Right renal pelvis (tissue), 4 donors: ENCODE measurements at places on chromosomes 5 and 9.

GRCh38 chr5:90434116-90434714, 24.7 kb upstream of the CETN3 start:
- DNase-seq: no peak

GRCh38 chr5:40446910-40447309, 232.8 kb upstream of the PTGER4 start:
- no peak for DNase-seq

DNA sequence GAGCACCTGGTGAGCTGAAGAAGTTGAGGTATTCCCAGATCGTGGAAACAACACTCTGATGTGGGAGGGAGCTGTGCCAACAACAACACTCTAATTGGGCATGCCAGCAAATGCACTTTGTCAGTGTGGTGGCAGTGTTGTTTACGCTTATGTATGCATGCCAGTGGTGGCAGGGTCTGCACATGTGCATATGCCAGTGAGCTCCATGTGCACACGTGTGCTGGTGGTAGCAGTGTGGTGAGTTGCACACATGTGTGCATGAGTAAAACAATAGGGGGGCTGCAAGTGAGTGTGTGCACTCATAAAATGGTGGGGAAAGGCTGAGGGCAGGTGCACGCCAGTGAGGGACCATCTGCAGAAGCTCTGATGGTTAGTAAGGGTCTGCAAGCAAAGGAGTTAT, 134.2 kb downstream of the DMRTA1 start:
- DNase-seq: no peak

- DNase-seq: no peak
Measured at GRCh38 chr9:107174441-107174840, 108.6 kb upstream of the RAD23B start.

DNA sequence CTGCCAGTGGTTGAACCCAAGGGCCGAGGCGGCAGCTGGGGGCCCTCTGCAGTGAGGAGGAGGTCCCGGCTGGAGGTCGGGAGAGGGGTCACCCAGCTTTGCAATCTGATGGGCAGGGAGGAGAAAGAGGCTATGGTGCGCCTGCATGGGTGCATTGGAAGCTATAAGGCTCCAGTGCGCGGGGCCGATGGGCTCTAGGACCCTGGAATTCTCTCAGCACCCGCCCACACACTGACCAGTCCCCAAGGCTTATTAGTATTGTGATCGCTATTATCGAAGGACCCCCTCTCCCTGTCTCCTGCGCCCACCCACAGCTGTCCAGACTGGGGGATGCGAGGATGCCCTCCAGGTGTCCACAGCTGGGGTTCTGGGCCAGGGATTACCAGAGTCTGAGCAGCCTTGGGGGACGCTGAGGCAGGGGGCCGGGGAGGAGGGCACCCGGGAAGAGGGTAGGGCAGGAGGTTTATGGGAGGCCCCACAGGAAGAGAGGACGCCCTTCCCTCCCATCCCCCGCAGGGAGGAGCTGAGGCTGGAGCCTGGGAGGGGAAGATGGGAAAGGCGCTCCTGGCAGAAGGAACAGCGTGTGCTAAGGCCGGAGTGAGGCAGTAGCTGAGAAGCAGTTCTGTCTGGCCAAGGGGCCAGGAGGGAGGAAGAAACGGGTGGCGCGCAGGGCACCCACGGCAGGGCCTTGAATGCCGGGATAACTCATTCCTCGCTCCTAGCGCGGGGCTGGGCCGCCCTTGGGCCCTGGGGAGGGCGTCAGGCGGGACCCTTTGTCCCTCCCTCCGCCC, 24.2 kb downstream of the C9orf50 start:
- no peak for DNase-seq

DNA sequence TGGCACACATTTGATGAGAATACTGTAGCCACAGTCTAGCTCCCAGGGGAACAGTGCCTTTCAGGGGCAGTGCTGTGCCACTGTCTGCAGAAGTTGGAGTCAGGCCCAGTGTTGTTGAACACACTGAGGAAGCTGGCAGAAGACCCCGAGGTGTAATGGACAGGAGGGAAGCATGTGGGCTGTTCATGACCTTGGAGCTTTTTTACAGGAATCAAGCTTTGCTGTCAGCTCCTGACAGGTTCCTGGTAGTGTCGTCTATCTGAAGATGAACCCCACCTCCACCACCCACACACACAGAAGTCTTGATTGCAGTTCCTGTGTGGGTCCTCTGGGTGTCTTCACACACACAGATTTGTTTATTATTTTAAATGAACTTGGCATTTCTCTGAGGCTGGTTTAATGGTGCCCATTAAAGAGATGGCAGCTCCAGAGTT, 40.3 kb upstream of the TNFAIP8 start:
- DNase-seq: no peak
